ENCODE measurements at places on chromosomes 16 and 17.

- no peaks in the 10 kb centered on the region for H3K36me3 ChIP-seq
- no peak for DNase-seq
- no peaks in the 10 kb centered on the region for H3K27me3 ChIP-seq
- H3K4me3 ChIP-seq, result no peak overlapping the region
- H3K4me1 ChIP-seq, result no peaks in the 10 kb centered on the region
- no peak overlapping the region for H3K27ac ChIP-seq
These were observed 27.2 kb upstream of the SHISA9 start for GRCh38 chr16:12874186-12874585.

DNA sequence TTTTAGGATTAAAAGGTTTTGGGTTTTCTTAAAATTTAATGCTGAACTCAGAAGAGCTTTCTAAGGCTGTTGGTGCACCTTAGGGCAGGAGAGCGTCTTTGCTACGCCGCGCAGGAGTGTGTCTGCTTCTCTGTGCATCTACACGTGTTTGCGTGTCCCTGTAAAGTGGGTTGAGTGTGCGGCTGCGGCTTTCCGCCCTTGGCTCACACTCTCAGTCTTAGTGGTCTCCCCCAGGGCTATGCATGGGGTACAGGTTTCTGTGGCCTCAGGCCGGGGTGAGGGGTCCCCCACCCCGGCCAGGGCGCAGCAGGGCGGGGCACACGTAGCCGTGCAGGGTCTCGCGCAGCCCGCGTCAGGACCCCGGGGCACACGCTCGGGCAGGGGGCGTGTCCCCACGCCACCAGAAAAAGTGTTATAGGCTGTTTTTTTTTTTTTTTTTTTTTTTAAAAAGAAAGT, 727 bp upstream of the TENT4B start:
- peaks cover 3% of the 10 kb centered on the region for H3K4me1 ChIP-seq
- peak overlapping the region; percentile 82 for H3K4me3 ChIP-seq
- no peaks in the 10 kb centered on the region for H3K36me3 ChIP-seq
- no peak for DNase-seq
- no peaks in the 10 kb centered on the region for H3K27me3 ChIP-seq
- no peak overlapping the region for H3K27ac ChIP-seq

DNA sequence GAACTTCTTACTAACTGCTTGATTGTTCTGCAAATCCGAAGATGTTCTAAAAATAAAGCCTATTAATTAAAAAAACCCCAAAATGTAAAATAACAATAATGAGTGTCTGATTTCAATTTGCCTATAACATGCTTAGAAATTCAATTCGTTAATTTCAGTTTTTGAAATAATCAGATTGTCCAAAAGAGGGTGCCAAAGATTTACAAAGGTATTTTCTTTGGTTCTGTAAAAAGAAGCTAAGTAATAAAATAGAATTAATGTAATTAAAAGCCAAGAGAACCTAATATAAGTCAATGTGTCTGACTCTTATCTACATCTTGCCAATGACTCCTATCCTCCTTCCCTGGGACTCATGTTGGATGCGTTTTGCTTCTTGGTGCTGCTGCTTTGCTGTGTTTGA, 75.0 kb upstream of the CPHXL start:
- no peaks in the 10 kb centered on the region for H3K4me1 ChIP-seq
- H3K27ac ChIP-seq, result no peak overlapping the region
- H3K4me3 ChIP-seq, result no peak overlapping the region
- DNase-seq, result no peak
- H3K36me3 ChIP-seq, result no peaks in the 10 kb centered on the region

- H3K27ac ChIP-seq, result no peak overlapping the region
- no peak for DNase-seq
- no peak overlapping the region for H3K4me3 ChIP-seq
These were observed 164.5 kb downstream of the NTN1 start for GRCh38 chr17:9185688-9186284.

Data from iPS DF 6.9 (cell line).